Urinary bladder (tissue), 4 donors: ENCODE measurements at places on chromosomes 7 and 10. TPM values are rescaled to one million over a fixed set of nuclear protein-coding genes. Genes with fewer than 3 reads are reported as not detected.

- DNase-seq = no peak
These were observed 104.7 kb upstream of the IKZF1 start for GRCh38 chr7:50199824-50200223.

DNA sequence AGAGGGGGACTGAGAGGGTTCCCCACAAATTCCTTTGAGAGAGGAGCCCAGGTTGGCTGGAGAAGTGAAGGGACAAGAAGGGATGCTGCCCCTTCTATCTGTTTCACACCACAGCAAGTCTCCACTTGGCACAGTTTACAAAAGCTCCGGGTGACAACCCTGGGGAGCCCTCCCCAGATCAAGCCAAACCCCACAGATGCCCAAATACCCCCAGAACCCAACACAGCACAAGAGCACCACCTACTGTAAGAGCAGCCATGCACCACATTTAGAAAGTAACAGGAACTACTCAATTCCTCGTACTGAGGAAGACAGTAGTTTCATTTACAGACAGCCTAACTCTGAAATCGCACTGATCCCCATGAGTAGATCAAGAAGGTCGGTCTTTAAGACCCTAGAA lies 67.8 kb upstream of the ATP6V0A4 start:
- DNase-seq = no peak

DNA sequence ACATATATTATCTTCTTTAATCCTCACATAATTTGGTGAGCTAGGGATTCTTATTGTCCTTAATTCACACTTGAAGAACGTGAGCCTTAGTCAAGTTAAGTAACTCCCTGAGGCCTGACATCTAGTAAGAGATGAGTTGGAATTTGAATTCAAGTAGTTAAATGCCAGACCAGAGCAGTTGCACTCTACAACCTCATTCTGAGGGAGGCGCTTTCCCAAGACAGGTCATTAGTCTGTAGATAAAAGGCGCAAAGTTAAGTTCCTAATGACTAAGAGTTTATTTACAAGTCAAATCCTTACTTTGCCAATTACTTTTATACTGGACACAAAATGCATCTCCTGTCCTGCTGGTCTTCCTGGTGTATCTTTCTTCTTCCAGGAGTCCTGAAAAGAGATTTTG lies 3.6 kb upstream of the EXOC6 start:
- no peak for DNase-seq

- DNase-seq = no peak
These were observed 20.0 kb downstream of the STRIP2 start for GRCh38 chr7:129454249-129454551.

DNA sequence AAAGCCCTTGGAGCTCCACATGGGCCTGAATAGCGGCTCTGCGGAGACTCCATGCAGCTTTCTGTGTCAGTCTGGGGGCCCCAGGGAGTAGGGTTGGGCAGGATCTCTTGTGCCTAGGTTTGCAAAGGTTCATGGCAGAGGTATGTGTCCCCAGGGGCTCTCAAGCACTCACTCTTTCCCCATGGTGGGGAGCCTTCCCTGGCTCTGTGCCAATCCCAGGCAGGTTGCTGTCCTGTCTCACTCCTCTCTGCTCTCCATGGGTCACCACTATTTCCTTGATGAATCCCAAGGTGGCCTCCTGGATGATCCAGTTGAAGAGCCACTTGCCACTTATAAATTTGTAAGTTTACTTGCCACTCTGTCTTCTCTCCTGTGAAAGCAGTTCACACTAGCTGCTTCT lies 238.4 kb downstream of the CCDC7 start:
- no peak for DNase-seq

GRCh38 chr7:159061209-159061608 lies 83.5 kb downstream of the VIPR2 start:
- DNase-seq = no peak

- DNase-seq = no peak
These were observed 67.5 kb downstream of the CHST15 start for GRCh38 chr10:124025660-124026588.

DNA sequence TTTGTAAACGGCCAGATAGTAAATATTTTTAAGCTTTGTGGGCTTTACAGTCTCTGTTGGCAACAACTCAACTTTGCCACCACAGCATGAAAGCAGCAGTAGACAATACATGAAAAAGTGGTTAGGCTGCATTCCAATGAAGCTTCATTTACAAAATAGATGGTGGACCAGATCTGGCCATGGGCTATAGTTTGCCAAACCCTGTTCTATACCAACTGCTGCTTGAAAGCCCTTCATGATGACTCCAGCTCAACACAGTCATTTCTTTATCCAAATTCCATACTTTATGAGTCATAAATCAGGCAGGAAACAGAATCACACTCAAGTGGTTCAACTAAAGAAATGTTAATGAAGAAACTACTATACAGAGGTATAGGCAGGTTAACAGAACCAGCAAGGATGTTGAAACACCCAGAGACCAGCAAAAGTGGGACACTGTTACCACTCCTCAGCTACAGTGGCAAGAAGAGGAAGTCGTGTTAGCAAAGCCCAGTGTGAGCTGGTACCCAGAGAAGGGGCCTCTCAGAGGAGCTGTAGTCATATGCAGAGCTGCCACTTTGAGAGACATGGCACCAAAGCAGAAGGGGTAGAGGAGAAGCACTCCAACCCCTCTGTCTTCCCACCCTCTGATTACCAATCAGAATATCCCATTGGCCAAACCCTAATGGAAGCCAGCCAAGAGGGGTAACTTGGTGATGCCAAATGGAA lies 72.5 kb downstream of the PRLHR start:
- DNase-seq = no peak

GRCh38 chr7:117769085-117769484 lies 104.2 kb downstream of the CTTNBP2 start:
- DNase-seq = no peak

DNA sequence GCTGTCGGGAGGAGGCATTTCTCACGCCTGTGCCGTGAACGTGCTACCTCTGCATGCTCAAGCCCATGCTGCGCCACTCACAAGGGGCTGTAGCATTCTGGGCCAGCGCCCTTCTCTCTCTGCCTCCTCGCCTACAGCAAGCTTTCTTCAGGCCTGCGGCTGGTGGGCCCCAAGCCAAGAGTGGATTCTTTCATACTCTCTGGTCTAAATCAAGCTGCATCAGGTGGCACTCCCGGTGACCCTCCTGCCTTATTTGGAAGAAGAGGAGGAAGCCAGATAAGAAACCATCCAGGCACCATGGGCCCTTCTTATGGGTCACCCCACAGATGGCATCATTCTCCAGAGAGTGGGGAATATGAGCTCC lies 86.7 kb upstream of the DUSP5 start:
- no peak for DNase-seq

GRCh38 chr10:91768123-91768522 lies 30.1 kb upstream of the TNKS2 start:
- DNase-seq = no peak

DNA sequence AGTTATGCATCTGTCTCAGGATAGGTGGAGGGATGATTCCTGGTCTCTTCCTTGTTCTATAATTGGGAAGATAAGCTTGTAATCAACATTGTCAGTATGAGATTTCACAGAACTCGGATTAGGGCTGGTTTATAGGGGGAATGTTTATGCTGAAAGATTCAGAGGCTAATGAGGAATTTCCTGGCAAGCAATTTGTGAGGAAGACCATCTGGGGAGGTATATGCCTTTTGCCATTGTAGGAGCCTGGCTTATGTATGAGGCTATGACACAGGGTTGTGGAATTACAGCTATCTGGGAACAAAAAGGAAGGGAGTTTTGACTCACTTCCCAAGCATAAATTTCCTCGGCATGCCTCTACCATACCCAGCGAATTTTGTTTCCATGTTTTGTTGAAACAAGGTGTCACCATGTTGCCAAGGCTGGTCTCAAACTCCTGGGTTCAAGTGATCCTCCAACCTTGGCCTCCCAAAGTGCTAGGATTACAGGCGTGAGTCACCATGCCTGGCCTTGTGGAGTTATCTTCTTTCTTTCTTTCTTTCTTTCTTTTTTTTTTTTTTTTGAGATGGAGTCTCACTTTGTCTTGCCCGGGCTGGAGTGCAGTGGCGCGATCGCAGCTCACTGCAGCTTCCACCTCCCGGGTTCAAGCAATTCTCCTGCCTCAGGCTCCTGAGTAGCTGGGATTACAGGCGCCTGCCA lies 1.6 kb upstream of the COPS6 start:
- no peak for DNase-seq

GRCh38 chr10:99532687-99533495 lies at the start of gene NKX2-3:
Gene NKX2-3 (plus strand): TSS chr10:99532942. CDS start chr10:99533132, 190 bp downstream.
- DNase-seq = no peak

DNA sequence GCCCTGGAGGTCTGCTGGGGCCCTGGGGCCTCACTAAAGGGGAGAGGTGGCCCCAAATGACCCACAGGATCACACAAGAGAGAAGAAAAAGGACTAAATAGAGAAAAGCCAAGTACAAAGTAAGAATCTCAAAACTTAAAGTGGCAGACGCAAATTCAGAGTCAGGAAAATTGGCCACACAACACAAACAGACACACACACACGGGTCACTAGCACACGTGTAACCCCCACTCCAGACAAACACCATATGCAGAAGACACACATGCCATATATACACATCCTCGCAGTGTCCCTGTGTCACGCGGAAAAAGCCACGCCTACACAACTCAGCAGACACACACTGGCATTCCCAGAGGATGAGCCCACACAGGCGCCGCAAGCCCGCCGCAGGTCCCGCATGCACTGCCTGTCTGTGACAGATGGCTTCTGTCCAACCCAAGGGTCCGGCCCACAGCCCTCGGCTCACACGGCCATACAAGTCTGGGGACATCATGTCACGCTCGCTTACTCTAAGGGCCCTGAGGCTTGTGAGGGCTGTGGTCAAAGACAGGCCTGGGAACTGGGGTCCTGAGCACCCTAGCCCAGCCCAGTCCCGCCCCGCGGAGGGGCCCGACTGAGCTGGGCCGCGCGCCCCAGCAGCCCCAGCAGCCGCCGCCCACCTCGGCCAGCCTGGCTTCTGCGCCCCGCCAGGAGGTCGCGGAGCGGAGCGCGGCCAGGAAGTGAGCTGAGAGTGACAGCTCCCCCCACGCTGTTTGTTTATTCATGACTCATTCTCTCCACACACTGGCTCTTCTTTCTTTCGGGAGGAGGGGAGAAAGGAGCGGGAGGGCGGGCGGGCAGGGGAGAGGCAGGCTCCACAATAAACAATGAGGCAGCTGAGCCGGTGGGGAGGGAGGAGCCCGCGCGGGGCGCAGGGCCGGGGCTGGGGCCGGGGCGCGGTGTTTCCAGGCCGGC lies 95.5 kb upstream of the ZMIZ1 start:
- peak; percentile 81 for DNase-seq

DNA sequence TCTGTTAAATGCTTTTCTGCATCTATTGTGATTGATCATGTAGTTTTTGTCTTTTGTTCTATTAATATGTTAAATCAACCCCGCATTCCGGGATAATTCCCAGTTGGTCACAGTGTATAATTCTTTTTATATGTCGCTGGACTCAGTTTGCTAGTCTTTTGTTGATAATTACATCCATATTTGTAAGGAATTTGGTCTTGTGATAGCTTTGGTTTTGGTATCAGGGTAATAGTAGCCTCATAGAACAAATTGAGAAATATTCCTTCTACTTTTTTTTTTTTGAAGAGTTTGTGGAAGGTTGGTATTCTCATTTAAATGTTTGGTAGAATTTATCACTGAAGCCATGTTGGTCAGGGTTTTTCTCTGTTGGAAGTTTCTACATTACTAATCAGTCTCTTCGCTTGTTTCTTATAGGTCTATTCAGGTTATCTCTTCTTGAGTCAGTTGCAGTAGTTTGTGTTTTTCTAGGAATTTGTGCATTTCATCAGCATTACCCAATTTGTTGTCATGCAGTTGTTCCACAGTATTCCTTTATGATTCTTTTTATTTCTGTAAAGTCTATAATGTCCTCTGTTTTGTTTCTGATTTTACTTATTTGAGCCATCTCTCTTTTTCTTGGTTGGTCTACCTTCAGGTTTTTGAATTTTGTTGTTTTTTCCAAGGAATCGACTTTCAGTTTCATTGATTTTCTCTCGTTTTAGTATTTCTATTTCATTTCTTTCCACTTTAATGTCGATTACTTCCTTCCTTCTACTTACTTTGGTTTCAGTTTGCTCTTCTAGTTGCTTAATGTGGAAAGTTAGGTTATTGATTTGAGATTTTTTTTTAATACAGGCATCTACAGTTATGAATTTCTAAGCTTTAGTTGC lies 64.6 kb upstream of the GJD4 start:
- DNase-seq = no peak

DNA sequence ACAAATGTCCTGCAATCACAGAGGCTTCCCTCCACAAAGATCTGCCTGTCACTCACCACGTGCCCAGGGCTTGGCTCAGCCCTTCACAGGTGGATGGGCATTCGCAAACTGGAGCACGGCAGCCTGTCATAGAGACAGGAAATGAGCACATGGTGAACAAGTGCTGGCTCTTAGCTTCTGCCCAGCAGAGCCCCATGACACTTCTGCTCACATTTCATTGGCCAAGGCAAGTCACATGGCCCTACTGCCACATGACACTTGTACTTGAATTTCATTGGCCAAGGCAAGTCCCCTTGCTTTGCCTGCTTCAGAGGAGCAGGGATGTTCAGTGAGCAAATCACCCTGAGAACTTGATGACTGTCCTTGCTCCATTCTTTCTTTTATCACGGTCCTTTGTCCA lies 110.8 kb upstream of the PPP2R2D start:
- DNase-seq = no peak

DNA sequence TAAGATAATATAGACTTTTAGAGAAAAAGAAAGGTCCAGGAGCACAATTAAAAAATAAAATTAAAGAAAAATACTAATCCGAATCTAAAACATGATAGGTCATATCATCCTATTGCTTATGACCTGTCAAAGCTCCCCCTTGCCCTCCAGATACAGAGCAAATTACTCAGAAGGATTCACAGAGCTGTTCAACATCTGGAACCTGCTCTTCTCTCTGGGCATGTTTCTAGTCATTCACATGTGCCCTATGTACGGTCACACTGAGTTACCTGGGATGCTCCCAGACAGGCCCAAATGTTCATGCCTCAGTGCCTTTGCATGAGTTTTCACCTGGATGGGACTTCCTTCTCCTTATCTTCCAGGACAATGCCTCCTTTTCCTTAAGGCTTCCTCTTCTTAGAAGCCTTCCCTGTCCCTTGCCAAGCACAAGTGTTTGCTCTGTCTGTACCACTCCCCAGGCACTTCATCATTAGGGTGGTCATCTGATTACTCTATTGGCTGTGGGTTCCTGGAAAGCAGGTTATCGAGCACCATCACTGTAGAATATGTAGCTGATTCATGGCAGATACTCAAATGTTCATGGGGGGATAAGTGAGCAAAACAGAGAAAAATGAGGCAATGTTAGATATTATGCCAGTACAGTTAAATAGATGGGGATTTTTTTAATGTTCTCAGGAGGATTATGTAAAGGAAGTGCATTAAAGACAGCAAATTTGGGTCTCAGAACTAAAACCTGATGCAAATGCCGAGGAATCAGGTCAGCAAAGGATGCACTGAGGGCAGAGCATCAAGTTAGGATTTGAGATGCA lies 12.0 kb upstream of the AOAH start:
- DNase-seq = no peak

- no peak for DNase-seq
These were observed 225.0 kb downstream of the CELF2 start for GRCh38 chr10:11242443-11243387.

Gene TCF7L2
- 24.7 TPM for total RNA-seq

Gene AEBP1
- 57.2 TPM for total RNA-seq

Gene OPN4
- total RNA-seq = not detected

Gene KLLN
- total RNA-seq = 0.63 TPM

Gene HHEX
- total RNA-seq = 6.7 TPM

Gene PRSS2
- not detected for total RNA-seq

Gene SMARCD3
- 33.2 TPM for total RNA-seq

Gene PROSER2
- 3.2 TPM for total RNA-seq
